ENCODE measurements at places on chromosomes 6 and 20.

DNA sequence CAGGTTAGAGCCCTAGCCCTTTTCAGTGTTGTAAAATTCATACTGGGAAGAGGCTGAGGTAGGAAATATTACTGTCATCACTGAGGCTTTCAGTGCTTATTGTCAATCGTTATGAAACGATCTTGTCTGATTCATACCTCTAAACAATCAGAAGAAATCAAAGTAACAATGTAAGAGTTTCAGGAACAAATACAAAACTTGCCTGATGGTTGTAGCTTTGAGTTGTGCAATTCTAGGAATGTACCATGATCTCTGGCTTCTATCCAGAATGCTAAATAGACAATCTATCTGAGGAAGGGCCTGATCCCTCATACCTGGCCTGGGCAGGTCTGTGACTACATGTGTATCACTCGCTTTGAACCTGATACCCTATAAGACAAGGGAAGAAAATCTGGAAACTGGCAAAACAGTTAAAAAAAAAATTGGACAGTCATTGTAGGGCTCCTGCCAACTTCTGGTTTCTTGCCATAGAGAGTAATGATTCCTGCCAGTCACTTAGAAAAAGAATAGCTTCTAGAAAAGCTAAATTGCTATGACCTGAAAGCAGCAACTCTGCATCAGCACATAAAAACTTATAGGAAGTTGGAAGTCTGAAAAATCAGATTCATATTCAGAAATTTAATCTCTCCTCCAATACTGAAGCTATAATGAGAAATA is 234.7 kb downstream of the BTBD9 start:
- no peak for DNase-seq

GRCh38 chr6:149046822-149047246 is 270.7 kb upstream of the TAB2 start:
- peak; percentile 32 for DNase-seq

DNA sequence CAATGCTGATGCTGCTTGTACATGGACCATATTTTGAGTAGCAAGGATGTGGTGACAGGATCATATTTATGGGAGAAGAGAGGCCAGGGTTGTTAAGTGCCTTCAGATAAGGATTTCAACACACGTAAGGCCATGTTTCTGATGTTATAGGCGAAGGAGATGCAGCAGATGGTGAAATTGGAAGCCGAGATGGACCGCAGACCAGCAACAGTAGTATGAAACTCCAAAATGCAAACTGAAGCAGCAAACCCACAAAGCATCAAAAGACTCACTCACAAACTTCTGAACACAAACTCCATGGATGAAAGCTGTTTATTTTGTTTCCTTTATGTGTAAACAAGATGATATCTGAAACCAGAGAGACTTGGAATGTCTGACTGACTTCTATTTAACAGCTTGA is 35.6 kb upstream of the LAMP5 start:
- DNase-seq = no peak

- DNase-seq = no peak
Observed at GRCh38 chr6:381742-382461, 9.7 kb upstream of the IRF4 start.

DNA sequence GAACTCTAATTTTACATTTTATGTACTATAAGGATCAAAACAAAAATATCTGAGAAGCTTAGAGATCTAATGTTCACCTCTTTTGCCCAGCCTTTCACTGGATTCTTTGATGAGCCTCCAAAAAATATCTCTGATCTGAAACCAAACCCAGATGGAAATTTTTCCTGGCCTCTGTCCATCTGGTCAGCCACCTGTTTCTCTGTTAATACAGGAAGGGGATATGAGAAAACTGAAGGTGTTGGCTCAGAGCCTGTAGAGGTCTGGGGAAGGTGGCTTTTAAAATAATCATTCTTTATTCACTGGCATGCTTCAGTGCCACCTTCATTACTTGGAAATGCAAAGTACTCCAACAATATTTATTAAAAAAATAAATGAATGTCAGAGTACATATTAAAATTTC is 8.5 kb upstream of the MCM3 start:
- no peak for DNase-seq

DNA sequence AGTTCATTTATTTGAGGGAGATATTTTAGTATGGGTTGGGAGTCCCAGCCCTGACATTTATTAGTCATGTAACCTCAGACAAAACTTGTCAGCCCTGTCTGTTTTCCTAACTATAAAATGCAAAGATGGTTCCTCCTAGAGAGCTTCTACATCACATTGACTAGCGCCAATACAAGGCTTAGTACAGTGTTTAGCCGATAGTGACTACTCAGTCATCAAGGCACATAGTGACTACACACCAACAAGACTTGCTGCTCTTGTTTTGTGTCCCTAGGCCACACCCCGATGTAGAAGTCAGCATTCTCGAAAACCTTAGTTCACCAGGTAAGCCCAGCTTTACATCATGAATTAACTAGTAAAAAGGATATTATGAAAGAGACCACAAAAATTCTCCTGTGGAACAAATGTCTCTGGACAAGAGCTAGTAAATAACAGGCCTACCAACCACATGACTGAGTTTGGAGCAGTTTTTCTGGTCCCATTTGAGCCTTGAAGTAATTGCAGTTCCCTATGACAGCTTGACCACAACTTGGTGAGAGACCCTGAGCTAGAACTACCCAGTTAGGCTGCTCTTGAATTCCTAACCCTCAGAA is 68.8 kb downstream of the PFDN4 start:
- no peak for DNase-seq

DNA sequence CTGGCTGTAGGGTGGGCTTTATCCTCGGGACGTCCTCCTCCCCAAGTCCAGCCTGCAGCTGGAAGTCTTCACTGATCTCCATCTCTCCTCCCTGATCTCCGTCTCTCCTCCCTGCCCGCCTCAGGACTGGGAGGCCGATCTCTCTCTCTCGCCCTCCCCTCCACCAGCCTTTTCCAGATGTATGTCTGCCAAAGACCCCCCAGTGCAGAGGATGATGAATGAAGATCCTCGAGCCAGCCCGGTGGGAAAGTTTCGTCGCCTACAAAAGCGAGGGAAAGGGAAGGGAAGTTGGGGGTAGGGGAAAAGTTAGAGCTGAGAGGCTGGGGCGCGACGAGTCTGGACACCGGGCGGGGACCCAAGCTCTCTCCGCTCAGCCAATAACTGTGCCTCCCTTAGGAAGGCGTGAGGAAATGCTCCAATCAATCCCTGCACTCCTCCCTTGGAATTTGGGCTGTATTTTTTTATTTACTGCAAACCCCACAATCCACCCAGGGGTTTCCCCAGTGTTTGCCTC is 595 bp upstream of the SRF start:
- DNase-seq = no peak

DNA sequence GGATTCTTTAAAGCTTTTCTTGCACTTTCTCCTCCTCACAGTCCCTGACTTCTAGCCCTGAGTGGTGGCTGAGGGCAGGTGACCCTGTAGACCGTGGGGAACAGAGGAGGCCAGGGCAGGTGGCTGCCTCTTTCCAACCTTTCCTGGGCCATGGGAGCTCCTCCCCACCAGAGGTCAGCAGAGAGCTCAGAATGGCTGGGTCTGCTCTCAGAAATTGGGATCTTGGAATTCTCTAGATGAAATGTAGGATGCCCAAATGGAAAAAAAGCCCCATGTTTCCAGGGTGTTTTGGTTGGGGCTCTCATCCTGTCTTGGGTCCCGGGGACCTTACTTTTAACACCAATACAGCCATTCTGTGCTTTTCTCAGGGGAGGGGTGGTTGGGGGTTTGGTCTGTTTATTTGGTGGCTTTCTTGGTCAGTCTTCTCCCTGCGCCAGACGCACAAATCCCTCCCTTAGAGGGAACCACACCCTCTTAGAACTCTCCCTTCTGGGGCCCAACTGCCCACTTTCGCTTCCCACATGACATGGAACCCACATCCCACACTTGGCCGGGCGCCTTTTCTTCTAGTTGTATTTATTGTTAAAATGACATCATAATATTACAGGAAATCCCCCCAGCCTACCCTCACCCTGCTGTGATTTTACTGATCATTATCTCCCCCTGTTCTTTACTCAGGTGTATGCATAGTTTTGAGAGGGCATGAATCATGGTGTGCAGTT is 17.9 kb downstream of the GNAS start:
- peak; percentile 67 for DNase-seq

GRCh38 chr20:47773371-47773786 is 11.9 kb downstream of the SULF2 start:
- no peak for DNase-seq

All from activated naive CD4-positive, alpha-beta T cell treated with anti-CD3 and anti-CD28 coated beads for 36 hours (primary cell).